Astrocyte (in vitro differentiated cells and primary cell): ENCODE measurements at places on chromosomes 13 and 19.

- no peak within 1 kb of the TSS for H3K4me3 ChIP-seq
- DNase-seq, result no peak
- no peak within 1 kb of the TSS for H3K27ac ChIP-seq
- H3K27me3 ChIP-seq, result peaks cover 3% of the 10 kb centered on the region
Observed at GRCh38 chr19:852136-853013, at the start of gene ELANE. ELANE (plus strand) TSS chr19:852303; CDS start chr19:852329, 26 bp downstream.

- DNase-seq, result no peak
- H3K27ac ChIP-seq, result no peak overlapping the region
- peaks cover 28% of the 10 kb centered on the region for H3K4me1 ChIP-seq
Observed at GRCh38 chr19:34276614-34277013, 22.3 kb downstream of the GARRE1 start.

DNA sequence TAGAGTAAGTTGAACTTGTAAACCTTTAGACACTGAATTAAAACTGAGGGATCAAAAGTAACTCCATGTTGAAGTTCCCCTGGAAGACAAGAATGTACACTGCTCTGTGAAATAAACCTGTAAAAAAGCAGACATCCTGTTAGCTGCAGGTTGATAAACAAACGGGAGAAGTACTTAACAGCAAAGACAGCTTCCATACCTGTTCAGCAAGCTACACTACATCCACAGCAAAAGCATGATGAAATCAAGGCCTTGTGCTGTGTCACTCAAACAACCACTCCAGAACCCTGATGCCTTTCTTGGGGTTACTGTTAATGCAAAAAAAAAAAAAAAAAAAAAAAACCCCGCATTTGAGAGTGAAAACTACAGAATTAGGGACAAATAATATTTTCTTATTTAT, 20.8 kb downstream of the ANKRD10 start:
- H3K27ac ChIP-seq, result no peak overlapping the region
- no peak overlapping the region for H3K4me3 ChIP-seq
- no peaks in the 10 kb centered on the region for H3K4me1 ChIP-seq
- peaks cover 24% of the 10 kb centered on the region for H3K36me3 ChIP-seq
- DNase-seq, result no peak

DNA sequence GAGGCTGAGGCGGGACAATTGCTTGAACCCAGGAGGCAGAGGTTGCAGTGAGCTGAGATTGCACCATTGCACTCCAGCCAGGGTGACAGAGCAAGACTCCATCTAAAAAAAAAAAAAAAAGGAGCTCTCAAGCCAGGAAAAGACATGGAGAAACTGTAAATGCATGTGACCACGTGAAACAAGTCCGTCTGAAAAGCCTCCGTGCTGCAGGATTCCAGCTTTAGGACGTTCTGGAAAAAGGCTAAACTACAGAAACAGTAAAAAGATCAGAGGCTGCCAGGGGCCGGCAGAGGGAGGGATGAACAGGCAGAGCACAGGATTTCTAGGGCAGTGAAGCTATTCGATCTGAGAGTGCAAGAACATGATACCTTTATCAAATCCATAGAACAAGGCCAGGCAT, 40.7 kb upstream of the NDUFS7 start:
- no peaks in the 10 kb centered on the region for H3K36me3 ChIP-seq
- H3K27me3 ChIP-seq, result peaks cover 4% of the 10 kb centered on the region
- DNase-seq, result no peak
- no peaks in the 10 kb centered on the region for H3K4me1 ChIP-seq
